ENCODE measurements at places on chromosomes 3 and 15. TPM values are rescaled to one million over a fixed set of nuclear protein-coding genes. Genes with fewer than 3 reads are reported as not detected.

Gene PCCB
- total RNA-seq = 37.1 TPM

GRCh38 chr15:26103002-26103404 lies 239.9 kb upstream of the ATP10A start:
- no peak overlapping the region for H3K27ac ChIP-seq
- H3K4me1 ChIP-seq = no peaks in the 10 kb centered on the region
- no peaks in the 10 kb centered on the region for H3K36me3 ChIP-seq
- DNase-seq = no peak
- H3K4me3 ChIP-seq = no peak overlapping the region

GRCh38 chr3:72120806-72121778 lies 336.1 kb upstream of the PROK2 start:
- DNase-seq = no peak
- H3K27me3 ChIP-seq = no peaks in the 10 kb centered on the region
- H3K4me3 ChIP-seq = no peak overlapping the region
- H3K4me1 ChIP-seq = no peaks in the 10 kb centered on the region
- no peak overlapping the region for H3K27ac ChIP-seq
- no peaks in the 10 kb centered on the region for H3K36me3 ChIP-seq

Gene ASB14
- total RNA-seq = not detected

DNA sequence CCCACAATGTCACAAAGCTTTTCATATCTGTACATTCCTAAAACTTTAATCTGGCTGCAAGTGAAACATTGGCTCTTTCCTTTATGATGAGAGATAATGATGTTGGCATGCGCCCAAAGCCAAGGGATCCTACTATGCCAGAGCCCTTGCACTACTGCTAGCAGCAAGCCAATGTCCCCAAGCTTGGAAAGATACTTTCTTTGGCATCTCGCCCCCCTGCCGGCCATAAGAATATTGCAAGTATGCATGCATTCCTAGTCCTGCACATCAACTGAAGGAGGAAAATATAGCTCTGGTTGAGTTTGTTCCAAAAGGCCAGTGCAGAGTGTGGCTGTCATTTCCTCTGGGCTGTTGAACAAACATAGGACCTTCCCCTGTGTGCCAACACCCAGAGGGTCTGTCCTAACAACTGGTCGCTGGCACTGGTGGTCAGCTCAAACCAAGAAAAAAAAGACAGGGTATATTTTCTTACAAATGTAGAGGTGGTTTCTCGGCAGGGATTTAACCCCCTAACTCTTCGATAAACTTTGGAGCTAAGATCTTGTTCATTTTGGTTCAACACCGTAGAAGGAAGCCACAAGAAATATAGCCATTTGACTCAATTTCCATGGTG lies 120.9 kb upstream of the ZBED2 start:
- DNase-seq = no peak
- H3K4me1 ChIP-seq = no peaks in the 10 kb centered on the region
- no peaks in the 10 kb centered on the region for H3K36me3 ChIP-seq
- no peaks in the 10 kb centered on the region for H3K27me3 ChIP-seq
- H3K27ac ChIP-seq = no peak overlapping the region
